ENCODE measurements at places on chromosomes 5 and 9. TPM values are rescaled to one million over a fixed set of nuclear protein-coding genes. Genes with fewer than 3 reads are reported as not detected.

GRCh38 chr9:121484651-121485446, 14.8 kb downstream of the GGTA1 start:
- DNase-seq: no peak

DNA sequence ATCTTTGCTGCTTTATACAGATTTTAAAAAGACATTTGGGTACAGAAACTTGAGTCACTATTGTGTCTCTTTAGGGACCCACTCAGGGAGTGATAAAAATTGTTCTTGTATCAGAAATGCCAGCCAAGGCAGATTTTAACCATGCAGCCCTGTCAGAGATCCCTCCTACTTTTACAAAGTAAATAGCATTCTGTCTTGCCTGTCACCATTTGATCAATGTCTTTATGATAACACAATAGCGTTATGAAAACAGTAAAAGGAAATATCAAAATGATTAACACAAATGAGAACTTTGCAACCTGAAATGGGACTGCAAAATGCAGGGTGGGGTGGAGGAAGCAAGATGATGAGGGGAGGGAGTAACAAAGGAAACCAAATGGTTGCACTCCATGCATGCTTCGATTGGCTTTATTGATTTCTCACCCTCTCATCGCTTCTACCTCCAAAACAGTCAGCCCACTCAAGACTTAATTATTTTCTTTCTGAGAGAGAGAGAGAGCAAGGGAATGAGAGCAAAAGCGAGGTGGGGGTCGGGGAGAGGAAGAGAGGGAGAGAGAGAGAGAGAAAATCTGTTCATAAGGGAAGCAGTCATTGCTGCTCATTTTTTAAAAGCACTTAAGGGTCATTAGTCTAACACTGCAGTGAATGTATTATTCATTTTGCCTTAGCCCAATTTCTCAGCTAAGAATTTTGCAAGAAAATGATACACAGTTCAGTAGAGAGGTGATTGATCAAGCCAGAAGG, 576.5 kb downstream of the CSNK1G3 start:
- DNase-seq: no peak

- DNase-seq: no peak
Observed at GRCh38 chr9:7811677-7812076, 12.1 kb upstream of the DMAC1 start.

GRCh38 chr9:92986176-92987119, 39.1 kb downstream of the FGD3 start:
- no peak for DNase-seq

GRCh38 chr5:129943936-129944335, 39.7 kb downstream of the CHSY3 start:
- DNase-seq: peak; percentile 67

GRCh38 chr9:135986605-135987004, 25.4 kb upstream of the UBAC1 start:
- DNase-seq: no peak

- no peak for DNase-seq
Observed at GRCh38 chr9:133512253-133513213, 12.2 kb downstream of the MYMK start.

DNA sequence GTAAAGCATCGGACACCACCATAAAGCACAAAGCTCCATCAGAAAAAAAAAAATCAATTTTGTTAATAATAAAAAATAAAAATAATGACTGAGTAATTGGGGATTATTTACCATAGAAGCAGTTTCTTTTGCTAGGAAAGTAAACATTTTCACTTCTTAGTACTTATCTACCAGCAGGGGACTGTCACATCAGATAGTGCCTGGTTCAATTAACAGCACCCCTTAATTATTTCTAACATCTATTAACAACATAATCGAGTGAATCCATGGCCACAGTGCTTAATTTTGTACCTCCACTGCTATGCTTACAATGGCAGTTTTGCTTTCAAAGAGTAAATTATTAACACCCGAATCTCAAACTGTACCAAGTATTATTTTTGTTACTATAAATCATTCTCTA, 221.7 kb downstream of the SMARCA2 start:
- no peak for DNase-seq

DNA sequence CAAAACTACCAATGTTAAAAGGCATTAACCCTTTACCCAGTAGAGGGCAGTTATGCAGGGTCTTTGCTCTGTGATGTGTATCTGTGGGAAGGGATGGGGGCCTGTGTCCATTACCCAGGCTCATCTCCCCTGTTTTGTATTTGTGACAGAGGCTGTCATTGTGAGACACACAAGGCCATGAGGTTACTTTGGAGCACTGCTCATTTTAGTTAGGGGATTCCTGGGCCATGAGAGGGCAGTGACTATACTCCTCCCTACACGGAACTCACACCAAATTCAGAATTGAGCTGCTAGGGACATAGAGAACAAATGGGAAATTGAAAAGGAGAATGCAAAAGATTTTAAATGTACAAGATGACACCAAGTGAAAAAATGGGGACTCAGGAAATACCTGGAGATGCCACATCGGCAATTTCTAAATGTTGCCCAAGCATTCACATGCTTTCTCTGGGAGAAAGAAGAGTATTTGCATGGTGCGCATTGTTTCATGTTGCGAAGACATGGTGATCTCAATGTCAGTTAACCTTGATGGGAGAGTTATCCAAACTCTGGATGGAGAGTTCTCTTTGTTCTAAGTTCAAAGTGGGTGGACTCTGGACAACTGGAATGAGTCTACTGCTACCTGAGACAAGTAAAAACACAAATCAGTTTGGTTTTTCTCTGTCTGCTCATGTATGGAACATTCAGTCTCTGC, 32.5 kb downstream of the C9orf152 start:
- no peak for DNase-seq

- DNase-seq: no peak
Observed at GRCh38 chr5:31346896-31347551, 153.5 kb downstream of the CDH6 start.

DNA sequence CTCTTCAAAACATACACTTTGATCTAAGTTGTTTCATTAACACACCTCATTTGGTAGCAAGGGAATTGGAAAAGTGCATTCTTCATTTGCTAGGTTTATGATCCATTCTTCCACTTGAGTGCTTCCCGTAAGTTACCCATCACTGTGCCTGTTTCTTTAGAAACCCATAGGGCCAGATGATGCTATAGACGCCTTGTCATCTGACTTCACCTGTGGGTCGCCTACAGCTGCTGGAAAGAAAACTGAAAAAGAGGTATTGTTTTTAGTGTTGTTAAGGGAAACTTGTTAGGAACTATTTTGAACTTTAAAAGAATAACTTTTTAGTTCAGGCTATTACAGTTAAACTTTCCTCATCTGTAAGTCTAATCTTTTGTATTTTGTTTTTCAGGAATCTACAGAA, 66.6 kb downstream of the ERAP1 start:
- no peak for DNase-seq

DNA sequence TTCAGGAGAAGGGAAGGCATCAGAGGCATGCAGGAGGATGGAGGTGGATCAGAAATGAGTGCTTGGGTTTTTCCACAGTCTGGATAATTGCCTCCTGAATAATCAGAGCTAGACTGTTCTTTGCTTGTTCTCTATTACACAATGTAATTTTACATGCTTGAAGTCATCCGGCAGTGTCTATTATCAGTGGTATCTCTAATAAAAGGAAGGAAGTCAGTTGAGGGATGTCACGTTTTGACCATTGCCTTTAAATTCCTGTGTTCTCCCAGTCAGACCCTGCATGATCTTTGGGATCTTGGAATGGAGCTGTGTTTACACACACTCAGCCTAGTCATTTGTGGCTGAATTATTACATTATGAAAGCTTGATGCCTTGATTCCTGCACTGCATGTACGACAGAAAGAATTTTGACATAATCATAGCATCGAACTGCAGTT, 91.0 kb downstream of the PDE8B start:
- no peak for DNase-seq

CCNH gene
- polyA plus RNA-seq: 55.8 TPM

KCTD16 gene
- 2.9 TPM for polyA plus RNA-seq

PHF24 gene
- 0.33 TPM for polyA plus RNA-seq

GTF3C4 gene
- polyA plus RNA-seq: 30.0 TPM

SOX30 gene
- polyA plus RNA-seq: 0.50 TPM

RAB24 gene
- polyA plus RNA-seq: 23.7 TPM

MEGF10 gene
- 1.1 TPM for polyA plus RNA-seq

FUBP3 gene
- polyA plus RNA-seq: 76.2 TPM

TMEM245 gene
- 77.1 TPM for polyA plus RNA-seq
